ENCODE measurements at places on chromosomes 6 and 20. TPM values are rescaled to one million over a fixed set of nuclear protein-coding genes. Genes with fewer than 3 reads are reported as not detected.
A peak's percentile ranks its signal among the peaks of the same experiment; 100 is the strongest.

DNA sequence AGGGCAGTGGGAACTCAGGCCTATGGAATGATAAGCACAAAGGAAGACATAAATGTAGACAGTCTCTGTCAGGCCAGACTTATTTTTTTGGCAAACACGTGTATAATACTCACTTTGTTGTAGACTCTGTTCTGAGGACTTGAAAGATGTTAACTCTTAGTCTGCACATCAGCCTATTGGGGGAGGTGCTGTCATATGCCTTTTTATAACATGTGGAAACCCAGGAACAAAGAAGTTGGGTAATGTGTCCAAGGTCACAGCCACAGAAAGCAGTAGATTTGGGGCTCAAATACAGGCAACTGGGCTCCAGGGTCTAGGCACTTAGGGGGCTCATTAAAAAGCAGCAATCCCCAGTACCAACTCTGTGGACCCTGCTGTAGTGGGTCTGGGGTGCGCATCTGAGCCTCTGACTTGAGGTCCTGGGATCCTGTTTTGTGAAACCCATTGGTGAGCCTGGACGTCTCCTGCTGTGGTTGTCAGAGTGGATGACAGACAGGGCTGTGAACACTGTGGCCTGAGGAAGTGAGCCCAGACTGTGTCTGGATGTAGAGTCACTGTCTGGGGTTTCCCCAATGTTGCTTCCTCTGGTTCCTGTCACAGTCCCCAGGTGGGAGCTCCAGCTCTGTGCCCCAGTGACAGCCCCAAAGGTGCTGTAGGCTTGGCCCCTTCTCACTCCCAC is 50.0 kb downstream of the CDH26 start:
- DNase-seq, result no peak

- no peak for DNase-seq
Measured at GRCh38 chr20:41314386-41314785, 3.1 kb downstream of the ZHX3 start.

- no peak for DNase-seq
Measured at GRCh38 chr6:124560873-124561567, 401.2 kb upstream of the RNF217 start.

DNA sequence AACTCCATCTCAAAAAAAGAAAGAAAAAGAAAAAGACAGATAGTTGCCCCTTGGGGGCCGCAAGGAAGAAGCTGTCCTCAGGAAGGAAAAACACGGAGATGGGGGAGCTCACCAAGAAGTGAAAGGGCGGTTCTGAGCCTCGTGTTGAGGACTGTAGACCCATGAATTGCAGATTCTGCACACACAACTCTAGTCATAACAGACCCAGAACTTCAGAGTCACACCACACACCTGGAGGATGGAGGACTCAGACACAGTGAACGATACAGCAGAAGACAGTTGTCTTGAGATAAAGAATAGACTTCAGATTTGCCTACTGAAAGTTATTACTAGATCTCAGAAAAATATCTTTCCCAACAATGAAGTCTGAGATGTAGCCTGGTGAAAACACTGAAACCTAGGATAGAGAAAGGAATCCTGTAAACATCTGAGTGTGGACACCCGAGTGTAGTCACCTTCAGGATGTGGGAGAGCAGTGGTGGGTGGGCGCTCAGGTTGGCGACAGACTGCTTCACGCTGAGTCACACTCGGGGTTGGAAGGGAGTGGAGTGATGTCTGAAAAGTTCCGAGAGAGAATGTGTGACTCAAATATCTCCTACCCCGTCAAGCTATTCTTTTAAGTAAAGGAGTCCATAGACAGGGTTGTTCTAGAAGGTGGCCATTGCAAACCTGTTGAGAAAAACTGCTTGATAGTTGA is 88.1 kb downstream of the MAP3K4 start:
- DNase-seq, result peak; percentile 67

DNA sequence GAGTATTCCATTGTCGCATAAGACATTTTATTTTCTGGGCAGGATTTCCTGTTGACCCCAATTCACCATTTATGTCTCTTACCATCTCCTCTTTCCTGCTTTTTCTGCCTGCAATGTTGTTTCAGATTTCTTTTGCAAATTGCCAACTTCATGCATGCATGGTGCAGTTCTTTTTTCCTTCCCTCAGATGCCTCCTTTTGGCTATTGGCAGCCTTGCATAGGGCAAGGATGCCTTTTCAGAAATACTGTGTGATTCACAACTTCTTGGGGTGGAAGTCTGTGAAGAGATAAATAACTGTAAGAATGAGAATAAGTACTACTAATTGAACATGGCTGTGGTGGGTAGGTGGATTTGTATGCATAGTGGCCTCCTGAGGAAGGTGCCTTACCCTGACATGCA is 116.7 kb downstream of the SOX4 start:
- no peak for DNase-seq

DNA sequence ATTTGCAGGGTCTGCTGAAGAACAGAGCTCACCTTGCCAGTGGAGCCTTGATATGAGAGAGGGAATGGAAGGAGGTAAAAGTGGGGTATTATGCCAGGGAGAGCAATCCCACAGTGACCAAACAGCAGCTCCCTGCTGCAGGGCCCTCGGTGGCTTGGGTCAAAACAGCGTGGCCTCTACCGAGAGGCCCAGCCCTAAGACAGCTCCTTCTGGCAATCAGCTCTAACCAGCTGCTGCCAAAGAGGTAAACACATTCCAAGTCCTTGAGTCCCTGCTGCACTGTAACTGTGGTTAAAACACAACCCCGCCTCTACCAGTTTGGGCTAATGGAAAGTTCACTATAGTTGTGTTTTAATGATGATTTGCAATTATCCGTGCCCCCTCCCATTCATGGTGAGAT is 1.4 kb upstream of the DAAM2 start:
- DNase-seq, result no peak

- DNase-seq, result no peak
Measured at GRCh38 chr6:38119516-38119915, 300.0 kb downstream of the ZFAND3 start.

GRCh38 chr6:9494864-9495263 is 920.0 kb downstream of the TFAP2A start:
- no peak for DNase-seq

DNA sequence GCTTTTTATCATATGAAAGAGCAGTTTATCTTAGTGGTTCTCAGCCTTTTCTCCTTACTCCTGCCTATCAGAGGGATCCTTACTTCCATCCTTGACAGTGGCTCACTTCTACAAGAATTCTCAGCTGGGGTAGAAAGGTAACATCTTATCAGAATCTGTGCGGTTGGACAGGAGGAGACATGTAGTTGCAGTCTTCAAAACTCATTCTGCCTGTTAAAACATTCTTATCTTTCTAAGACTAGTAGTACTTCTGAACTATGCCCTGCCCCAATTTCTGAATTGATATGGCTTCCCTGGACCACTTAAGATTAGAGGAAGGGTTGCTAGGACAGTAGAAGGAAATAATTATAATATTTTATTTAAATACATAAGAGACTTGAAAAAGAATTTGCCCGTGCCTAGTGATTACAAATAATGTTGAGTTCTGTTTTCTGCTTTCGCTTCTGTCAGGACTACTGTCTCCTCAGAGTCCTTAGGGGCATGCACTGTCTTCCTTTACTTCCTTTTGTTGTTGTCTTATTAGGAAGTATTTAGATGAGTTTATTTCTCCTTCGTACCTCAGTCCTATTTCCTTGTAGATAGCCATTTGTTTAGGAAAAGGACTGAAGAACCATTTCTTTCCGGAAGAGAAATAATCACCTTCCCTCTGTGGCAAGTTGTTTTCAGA is 24.9 kb downstream of the BLTP3A start:
- DNase-seq, result no peak

- DNase-seq, result no peak
Measured at GRCh38 chr20:23161244-23161891, 75.2 kb upstream of the CD93 start.

DNA sequence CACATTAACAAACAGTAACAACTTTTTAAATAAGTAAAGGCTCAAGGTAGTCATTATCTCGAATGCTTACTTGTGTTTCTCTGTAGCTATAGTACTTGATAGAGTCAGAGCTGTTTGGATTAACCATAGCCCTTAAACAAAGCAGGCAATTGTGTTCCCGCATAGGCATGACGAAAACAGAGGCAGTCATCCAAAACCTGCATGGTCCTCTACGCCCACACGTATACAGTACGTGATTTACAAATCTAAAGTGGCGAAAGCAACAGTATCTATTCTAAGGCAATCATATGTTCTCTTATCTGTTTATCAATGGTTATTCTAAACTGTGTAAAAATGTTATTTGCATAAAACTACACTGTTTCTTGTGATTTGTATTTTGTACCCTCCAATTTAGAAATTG is 31.8 kb downstream of the HFE start:
- peak; percentile 80 for DNase-seq

DNA sequence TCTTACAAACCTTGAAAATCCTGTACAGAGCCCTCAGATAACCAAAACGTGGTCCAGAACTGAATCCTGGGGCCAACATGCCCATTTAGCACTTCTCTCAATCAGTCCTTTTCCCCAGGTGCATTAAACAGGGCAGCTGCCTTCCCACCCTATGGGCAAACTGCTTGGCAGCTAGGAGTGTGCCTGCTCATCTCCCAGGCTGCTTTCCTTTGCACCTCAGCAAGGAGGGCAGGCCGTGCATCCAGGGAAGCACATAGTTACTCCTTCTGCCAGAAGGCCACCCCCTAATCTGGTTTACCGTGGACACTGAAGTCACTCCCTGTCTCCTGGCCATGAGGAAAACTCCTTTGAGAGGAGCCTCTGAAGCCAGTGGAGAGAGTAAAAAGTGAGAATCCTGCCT is 10.0 kb downstream of the PKIG start:
- no peak for DNase-seq

GRCh38 chr6:125568609-125569008 is 180.8 kb upstream of the HEY2 start:
- DNase-seq, result no peak

DNA sequence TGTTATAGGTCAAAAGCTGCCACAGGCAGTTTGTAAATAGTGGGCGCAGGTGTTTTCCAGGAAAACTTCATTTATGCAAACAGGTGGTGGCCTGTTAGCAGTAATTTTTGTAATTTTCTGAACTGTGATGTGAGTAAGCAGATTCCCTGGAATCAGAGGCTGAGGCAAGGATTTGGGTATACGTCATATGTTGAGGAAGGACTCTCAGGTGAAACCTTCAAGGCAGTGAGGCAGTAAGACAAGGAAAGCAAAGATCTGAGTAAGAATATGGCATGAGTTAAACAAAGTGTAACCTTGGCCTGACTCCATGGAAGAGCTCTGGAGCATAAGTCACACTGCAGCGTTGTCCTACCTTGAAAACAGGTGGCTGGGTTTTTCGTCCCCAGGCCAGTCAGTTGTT is 291.1 kb upstream of the BTBD3 start:
- no peak for DNase-seq

- no peak for DNase-seq
Measured at GRCh38 chr6:127471379-127472255, 12.4 kb upstream of the KIAA0408 start.

- DNase-seq, result no peak
Measured at GRCh38 chr6:41878961-41879405, 16.2 kb downstream of the USP49 start.

DNA sequence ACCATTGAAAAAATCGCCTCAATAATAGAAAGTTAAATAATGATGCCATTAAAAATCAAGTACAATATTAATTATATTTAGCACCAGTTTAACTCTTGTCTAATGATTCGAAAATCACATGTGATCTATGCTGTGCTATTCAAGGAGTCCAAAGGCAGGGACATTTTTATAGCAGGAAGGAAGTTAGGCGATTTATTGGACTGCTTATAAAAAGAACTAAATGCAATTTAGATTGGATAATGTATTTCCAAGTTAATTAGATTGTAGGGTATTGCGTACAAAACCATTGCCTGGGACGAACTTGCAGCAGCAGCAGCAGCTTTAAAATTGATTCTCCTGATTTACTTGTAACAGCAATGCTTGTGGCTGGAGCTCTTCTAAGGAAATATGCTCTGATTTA is 87.4 kb upstream of the TMEM181 start:
- DNase-seq, result no peak

GRCh38 chr6:71349395-71349794 is 60.8 kb downstream of the OGFRL1 start:
- DNase-seq, result no peak

- DNase-seq, result no peak
Measured at GRCh38 chr6:148520109-148520841, 177.6 kb downstream of the SASH1 start.

- no peak for DNase-seq
Measured at GRCh38 chr6:92271091-92271490, 1148.3 kb downstream of the EPHA7 start.

DNA sequence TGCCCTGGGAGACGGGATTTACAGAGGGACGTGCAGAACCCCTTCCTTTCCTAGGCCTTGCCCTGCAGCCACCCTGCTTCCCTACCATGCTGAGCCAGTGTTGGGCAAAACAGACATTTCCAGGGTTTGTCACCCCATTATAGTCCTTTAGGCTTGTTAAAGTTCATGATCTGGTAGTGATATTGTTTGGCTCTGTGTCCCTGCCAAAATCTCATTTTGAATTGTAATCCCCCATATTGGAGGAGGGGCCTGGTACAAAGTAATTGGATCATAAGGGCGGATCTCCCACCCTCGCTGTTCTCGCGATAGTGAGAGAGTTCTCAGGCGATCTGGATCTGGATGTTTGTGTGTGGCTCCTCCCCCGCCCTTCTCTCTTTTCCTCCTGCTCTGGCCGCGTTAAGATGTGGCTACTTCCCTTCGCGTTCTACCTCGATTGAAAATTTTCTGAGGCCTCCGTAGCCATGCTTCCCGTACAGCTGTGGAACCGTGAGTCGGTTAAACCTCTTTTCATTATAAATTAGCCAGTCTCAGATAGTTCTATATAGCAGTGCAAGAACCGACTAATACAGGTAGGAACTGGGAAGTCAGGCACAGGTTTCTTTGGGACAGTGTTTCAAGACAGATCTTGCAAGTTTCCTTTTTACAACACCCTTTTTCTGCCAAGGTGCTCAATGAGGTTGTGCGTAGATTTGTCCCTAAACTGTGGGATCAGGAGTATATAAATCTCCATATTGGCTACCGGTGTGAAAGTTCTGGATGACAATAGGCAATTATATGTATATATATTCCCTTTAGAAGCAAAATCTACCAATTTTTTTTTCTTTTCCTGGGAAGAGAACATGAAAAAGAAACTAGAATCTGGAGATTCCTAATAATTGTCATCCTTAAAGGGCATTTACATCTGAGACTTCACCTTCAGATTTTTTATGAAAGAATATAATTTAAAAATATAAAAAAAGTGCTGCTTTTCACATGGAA is 152.1 kb downstream of the SAMD5 start:
- DNase-seq, result no peak

GRCh38 chr20:3661814-3662665 is 1.2 kb downstream of the GFRA4 start:
- no peak for DNase-seq

- no peak for DNase-seq
Measured at GRCh38 chr6:13611715-13612114, 3.4 kb upstream of the NOL7 start.

Gene GPR6
- not detected for total RNA-seq

Gene MLIP
- total RNA-seq, result not detected

Gene CST2
- total RNA-seq, result 7.0 TPM

Gene ENPP1
- 1.2 TPM for total RNA-seq

Gene SLC22A16
- total RNA-seq, result 0.71 TPM

Gene EYA4
- total RNA-seq, result 0.58 TPM

Gene MUC21
- total RNA-seq, result not detected

Gene FAM83C
- not detected for total RNA-seq

Gene BCAS1
- total RNA-seq, result 0.04 TPM

Gene DYNLT2
- 1.4 TPM for total RNA-seq

Gene TMC2
- not detected for total RNA-seq

Gene COL10A1
- total RNA-seq, result not detected

Gene DNAH8
- not detected for total RNA-seq

Data from kidney epithelial cell (primary cell).